ENCODE measurements at places on chromosomes 3 and 15.

DNA sequence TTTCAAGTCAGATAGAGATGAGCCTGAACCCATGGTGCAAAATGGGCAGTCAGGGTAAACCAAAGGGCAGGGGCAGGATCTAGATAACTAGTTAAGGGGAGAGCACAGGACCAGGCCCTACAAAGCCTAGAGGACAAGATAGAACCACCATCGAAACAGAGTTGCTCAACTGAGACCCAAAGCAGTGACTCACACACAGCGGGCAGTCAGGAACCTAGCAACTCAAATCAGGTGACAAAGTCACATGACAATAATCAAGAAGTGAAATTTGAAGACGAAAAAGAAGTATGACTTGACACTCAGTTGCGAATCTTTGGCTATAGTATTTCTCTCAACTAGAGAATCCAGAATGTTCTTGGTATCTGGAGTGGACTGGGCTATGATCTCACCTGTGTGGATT, 136.0 kb upstream of the PTPRG start:
- DNase-seq, result no peak

DNA sequence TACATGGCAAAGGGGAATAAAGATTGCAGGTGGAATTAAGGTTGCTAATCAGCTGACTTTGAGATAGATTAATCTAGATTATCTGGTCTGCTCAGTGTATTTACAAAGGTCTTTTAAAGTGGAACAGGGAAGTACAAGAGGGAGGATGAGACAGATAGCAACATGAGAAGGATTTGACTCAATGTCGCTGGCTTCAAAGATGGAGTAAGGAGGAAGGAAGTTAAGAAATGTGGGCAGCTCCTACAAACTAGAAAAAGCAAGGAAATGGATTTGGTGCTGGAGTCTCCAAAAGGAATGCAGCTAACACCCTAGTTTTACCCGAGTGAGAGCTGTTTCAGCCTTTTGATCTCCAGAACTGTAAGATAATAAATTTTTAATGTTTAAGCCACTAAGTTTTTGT, 180.7 kb upstream of the TTC14 start:
- no peak for DNase-seq

- DNase-seq, result no peak
Measured at GRCh38 chr3:24396338-24396737, 98.3 kb downstream of the THRB start.

GRCh38 chr15:74345051-74345450, 22.4 kb downstream of the CYP11A1 start:
- DNase-seq, result no peak

DNA sequence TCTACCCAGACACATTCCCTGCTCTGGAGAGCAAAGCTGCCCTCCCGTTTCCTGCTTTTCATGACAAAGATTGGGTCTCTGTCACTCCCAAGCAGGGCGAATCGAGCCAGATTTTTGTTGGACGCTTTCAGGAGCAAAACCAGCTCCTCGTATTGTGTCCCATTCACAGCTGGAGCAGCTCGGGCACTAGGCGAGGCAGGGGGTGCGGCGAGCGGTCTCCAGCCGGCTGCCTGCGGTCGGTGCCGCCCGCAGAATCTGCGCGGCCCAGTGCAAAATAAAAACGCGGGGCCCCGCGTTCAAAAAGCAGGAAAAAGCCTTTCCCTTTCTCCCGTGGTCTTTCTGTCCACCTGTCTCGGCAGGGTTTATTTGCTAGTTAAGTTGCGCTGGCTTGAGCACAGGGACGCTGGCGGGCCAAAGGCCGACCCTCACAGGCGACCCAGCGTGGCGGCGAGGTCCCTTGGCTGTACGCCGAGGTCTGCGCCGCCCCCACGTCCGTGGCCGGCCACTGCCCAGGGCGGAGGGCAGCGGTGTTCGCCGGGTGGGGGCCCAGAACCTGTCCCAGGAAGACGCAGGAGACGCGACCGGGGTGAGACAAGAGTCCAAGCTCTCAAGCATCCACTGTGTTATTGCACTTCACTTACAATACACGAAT, 71.2 kb downstream of the CYP19A1 start:
- no peak for DNase-seq

GRCh38 chr15:60363087-60363549, 34.7 kb downstream of the ANXA2 start:
- no peak for DNase-seq

- no peak for DNase-seq
Measured at GRCh38 chr3:45123030-45123429, 23.1 kb downstream of the CDCP1 start.

GRCh38 chr15:93631958-93632618, 543.1 kb upstream of the RGMA start:
- no peak for DNase-seq

DNA sequence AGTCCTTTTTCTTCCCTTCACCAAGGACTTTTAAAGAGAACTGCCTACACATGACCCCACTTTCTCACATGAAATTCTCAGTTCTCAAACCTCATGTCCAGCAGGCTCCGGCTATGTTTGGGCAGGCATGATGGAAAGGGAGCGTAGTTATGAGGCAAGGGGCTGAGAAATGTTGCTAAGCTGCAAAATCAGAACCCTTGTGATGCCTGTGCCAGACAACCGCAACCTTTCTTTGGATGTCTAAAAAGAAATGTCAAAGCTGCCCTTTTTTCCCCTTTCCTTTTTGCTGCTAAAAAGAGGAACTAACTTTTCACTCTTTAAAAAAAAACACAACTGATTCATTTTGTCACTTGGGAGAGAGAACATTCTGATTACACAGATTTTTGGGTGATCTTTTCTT, 19.2 kb downstream of the GNB4 start:
- no peak for DNase-seq

GRCh38 chr15:78985859-78986475, 41.1 kb upstream of the CTSH start:
- DNase-seq, result no peak

GRCh38 chr3:81216192-81216591, 545.3 kb downstream of the GBE1 start:
- no peak for DNase-seq

DNA sequence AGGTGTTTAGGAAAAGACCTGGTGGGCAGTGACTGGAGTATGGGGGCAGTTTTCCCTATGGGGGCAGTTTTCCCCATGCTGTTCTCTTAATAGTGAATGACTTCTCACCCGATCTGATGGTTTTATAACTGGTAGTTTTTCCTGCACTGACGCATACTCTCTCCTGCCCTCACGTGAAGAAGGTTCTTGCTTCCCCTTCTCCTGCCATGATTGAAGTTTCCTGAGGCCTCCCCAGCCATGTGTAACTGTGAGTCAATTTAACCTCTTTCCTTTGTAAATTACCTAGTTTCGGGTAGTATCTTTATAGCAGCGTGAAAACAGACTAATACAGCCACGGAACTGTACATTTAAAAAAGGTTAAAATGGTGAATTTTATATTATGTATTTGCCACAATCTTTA, 25.0 kb upstream of the CHRNB4 start:
- DNase-seq, result no peak

DNA sequence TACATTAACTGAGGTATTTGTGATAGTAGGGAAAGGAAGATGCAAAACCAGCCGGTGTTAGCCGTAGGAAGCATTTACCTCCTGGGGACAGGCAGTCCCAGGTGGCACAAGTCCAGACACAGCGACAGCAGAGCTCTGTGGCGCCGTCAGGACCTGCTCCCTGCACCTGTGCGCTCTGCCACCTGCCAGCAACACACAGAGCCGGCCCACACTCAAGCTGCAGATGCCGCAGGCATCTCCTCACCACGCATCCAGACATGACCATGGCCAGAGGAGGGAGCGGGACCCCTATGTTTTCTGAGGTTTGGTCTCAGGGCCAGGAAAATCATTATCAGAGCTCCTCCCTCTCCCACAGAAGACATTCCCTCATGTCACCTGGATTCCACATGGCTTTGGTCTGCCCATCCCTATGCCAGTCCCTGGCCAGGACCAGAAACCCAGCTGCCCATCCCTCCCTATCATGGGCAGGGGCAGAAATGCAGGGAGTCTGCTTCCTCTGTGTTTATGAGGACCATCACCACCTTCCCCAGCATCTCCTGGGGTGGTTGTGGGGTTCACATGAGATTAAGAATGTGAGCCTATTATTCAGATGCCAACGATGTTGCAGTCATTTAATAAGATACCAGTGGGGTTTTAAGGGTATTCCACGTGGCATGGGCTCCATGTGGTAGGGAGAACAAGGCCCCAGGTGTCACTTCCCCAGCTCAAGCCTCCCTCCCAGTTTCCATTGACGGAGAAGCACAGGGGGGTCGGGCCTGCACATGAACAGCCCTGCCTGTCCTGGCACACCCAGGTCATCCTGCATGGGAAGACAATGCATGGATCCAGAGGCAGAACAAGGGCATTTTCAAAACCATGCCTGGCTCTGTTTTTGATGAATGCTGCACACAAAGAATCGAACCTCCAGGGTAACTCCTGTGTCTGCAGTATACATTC, 251.1 kb downstream of the OCA2 start:
- DNase-seq, result no peak

DNA sequence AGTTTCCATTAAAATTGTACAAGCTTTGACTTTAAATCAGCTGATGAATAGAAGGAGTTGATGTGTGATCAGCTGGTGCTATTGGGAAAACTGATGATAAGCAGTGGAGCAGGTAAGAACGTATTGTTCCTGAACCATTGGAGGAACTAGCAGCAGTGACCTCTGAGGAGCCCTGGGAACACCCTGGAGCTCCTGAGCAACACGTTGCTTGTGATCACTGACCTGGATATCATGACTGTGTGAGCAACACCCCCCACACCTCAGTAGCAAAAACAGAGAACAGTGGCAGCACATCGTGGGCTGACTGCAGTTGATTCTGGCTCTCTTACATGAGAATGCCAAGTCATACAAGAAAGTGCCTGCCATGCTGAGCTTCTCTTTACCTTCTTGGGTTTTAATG, 72.9 kb downstream of the BLM start:
- no peak for DNase-seq

GRCh38 chr3:14554715-14555114, 14.6 kb upstream of the GRIP2 start:
- no peak for DNase-seq

DNA sequence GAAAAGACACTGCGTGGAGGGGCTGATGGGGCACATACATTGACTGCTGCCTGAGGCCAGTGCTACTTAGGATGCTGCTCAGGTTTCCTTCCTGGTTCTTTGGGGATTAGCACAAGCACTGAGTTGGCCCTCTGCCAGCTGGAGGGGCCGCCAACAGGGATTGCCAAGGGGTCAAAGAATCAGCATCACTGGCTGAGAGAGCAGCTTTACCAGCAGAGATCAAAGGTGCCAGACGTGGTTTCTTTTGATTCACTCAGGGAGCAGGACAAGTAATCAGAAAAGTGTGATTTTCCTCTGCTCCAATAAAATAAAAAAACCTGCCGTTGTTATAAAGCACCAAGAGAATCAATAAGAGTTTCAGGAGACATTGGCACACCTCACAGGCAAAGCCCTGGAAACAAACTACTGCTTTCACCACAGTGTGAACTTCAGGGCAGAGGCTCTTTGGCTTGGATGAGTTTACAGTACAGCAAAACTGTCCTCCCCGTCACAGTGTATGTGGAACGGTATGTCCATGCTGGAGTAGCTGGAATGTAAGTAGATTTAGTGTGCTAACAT, 45.8 kb upstream of the FSIP1 start:
- DNase-seq, result peak; percentile 4

GRCh38 chr3:114151091-114151490, 27.8 kb downstream of the DRD3 start:
- DNase-seq, result no peak

GRCh38 chr15:74133694-74134386, 3.5 kb downstream of the ISLR2 start:
- DNase-seq, result no peak

GRCh38 chr3:46312991-46313390, 40.9 kb upstream of the CCR2 start:
- no peak for DNase-seq

GRCh38 chr3:34065901-34066300, 267.5 kb downstream of the PDCD6IP start:
- DNase-seq, result no peak

DNA sequence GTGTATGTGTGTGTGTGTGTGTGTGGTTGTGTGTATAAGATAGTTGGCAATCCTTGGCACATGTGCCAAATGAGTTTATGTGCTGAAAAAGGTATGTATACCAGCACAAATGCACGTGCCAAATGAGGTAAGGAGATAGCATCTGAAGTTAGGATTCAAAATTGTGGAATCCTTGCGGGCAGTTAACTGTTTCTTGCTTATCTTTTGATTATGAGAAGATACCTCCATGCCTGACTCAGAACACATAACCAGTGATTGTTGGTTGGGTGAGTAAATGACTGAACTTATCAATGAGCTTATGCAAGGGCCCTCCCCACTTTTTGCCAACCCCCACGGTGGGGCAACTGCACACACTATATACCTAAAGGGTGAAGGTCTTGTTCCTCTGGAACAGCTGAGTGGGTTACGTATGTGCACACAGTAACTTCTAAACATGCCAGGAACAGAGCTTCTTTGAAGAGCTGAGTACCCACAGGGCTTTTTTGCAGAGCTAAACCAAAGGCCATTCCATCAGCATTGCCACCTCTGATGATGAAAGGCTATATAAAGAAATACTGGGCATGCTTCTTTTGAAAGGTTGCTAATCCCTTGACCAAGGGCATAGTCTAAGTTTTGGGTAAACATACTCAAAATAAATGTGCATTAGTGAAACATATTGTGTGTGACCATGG, 60.1 kb downstream of the MEIS2 start:
- DNase-seq, result no peak

DNA sequence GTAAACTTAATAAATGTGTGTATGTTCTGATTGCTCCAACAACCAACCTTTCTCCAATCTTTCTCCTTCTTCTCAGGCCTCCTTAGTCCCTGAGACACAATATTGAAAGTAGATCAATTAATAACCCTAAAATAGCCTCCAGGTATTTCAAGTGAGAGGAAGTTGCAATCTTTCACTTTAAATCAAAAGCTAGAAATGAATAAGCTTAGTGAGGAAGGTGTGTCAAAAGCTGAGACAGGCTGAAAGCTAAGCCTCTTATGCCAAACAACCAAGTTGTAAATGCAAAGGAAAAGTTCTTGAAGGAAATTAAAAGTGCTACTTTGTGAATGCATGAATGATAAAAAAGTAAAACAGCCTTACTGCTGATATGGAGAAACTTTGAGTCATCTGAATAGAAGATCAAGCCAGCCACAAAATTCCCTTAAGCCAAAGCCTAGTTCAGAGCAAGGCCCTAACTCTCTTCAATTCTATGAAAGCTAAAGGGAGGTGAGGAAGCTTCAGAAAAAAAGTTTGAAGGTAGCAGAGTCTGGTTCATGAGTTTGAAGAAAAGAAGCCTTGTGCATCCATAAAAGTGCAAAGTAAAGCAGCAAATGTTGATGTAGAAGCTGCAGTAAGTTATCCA, 38.6 kb downstream of the CCDC80 start:
- no peak for DNase-seq

DNA sequence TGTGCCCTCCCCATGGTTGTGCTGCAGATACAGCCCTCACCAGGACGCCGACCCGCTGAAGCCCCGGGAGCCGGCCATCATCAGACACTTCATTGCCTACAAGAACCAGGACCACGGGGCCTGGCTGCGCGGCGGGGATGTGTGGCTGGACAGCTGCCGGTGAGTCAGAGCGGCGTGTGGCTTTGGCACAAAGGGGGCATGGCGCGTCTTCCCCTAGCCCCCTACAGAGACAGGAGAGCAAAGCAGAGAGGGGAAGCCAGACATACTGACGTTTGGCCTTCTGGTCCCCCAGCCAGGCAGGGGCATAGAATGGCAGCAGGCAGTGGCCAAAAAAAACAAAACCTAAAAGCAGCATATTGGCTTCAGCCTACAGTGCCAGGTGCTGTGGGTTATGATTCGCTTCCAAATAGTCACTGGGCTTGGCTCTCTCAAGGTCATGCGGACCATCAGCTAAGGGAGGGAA, 64.0 kb downstream of the MESD start:
- DNase-seq, result no peak

GRCh38 chr3:114899186-114899931, 247.7 kb downstream of the ZBTB20 start:
- DNase-seq, result peak; percentile 95
